ENCODE measurements at places on chromosomes 2 and 18. TPM values are rescaled to one million over a fixed set of nuclear protein-coding genes. Genes with fewer than 3 reads are reported as not detected.

The CNRIP1 gene
- total RNA-seq = 6.4 TPM

The IL1RL1 gene
- 2.1 TPM for total RNA-seq

DNA sequence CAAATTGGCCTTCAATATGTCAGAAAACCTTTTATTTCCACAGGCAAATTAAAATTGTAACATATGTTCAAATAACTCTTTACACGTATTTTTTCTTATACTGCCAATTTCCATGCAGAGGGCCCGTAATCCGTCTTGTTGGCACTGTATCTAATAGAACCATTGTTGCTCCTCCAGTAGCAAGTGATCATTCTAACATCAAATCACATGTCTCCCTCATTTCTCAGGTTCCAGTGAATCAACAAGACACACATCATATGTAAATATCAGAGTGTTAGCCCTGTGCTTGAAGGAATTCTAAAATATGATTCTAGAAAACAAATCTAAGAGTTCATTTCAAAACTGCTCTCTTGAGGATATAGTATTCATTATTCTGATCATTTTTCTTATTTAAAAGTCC is 834.3 kb downstream of the LRRTM4 start:
- no peak for DNase-seq

- DNase-seq = no peak
Observed at GRCh38 chr2:163800951-163801381, 65.2 kb upstream of the FIGN start.

DNA sequence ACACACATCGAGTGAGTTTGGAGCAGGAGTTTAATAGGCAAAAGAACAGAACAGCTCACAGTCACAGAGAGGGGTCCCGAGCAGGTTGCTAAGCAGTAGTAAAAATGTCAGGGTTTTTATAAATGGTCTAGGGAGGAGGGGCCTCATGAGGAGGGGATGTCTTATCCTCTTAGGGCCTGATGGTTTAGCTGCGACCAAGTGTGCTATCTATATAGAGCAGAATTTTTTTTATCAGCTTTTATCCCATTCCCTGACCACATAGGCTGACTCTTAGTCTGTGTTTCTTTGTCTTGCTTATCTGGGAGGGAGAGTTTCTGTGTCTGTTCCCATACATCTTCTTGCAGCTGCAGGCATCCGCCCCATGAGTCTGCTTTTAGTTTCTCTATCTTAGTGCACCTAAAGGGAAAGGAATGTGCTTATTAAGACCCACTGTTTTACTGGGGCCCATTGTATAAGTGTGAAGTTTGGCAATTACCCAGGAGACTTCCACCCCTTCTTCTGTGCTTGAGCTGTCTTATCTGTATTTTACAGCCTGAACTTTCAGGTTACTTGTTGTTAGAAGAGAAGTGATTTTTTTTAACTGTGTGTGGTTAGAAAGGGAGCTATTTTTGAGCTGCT is 30.4 kb upstream of the GMCL1 start:
- no peak for DNase-seq

DNA sequence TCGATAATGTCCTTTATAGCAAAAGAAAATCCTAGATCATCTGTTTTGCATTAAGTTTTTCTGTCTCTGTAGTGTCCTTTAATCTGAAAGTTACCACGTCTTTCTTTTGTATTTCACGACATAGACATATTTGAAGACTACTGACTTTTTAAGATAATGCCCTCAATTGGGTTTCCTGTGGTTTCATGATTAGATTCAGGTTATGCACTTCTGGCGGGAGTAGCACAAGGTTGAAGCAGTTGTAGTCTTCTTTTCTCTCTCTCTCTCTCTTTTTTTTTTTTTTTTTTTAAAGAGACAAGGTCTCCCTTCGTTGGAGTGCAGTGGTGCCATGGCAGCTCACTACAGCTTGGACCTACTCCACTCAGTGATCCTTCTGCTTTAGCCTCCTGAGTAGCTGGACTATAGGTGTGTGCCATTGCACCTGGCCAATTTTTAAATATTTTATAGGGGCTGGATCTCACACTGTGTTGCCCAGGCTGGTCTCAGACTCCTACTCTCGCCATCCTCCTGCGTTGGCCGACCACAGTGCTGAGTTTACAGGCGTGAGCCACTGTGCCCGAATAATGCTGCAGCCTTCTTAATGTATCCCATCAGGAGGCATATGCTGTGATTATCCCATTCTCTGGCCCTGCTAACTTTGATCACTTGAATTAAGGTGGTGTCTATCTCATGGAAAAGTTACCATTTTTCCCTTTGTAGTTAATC is 3.9 kb downstream of the INPP4A start:
- no peak for DNase-seq

All from colonic mucosa (tissue), 4 donors.